Urinary bladder (tissue), 4 donors: ENCODE measurements at places on chromosomes 1 and 21. TPM values are rescaled to one million over a fixed set of nuclear protein-coding genes. Genes with fewer than 3 reads are reported as not detected.

CLEC20A gene
- 0.48 TPM for total RNA-seq

SIPA1L2 gene
- 50.8 TPM for total RNA-seq

FAM72A gene
- total RNA-seq, result 2.0 TPM

ACTA1 gene
- total RNA-seq, result 51.9 TPM

RGS18 gene
- 5.5 TPM for total RNA-seq

FCRL2 gene
- total RNA-seq, result 0.26 TPM

ILDR2 gene
- total RNA-seq, result 4.1 TPM

GPBP1L1 gene
- 120 TPM for total RNA-seq

A3GALT2 gene
- total RNA-seq, result not detected

INSRR gene
- total RNA-seq, result 0.11 TPM

UMODL1 gene
- total RNA-seq, result not detected

SPRR2G gene
- not detected for total RNA-seq

FOXO6 gene
- total RNA-seq, result 1.5 TPM

LRRC3 gene
- 1.5 TPM for total RNA-seq

EPRS1 gene
- total RNA-seq, result 112 TPM

KRTAP13-4 gene
- not detected for total RNA-seq

MAP3K21 gene
- total RNA-seq, result 2.6 TPM

ALX3 gene
- 0.21 TPM for total RNA-seq

LRRC39 gene
- 13.8 TPM for total RNA-seq

BMP8B gene
- total RNA-seq, result 1.6 TPM

LIN9 gene
- 11.3 TPM for total RNA-seq

CRP gene
- total RNA-seq, result not detected

DNASE2B gene
- total RNA-seq, result not detected
